ENCODE measurements at places on chromosomes 6 and 20.

DNA sequence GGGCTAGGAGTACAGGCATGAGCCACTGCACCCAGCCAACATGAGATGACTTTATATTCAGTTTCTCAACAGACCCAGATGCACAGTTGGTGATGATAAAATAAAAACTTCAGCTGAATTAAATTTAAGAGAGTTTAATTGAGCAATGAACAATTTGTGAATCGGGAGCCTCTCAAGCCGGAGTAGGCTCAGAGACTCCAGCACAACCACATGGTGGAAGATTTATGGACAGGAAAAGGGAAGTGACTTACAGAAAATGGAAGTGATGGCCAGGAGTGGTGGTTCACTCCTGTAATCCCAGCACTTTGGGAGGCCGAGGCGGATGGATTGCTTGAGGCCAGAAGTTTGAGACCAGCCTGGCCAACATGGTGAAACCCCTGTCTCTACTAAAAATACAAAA, 10.4 kb upstream of the BCAS4 start:
- no peak for DNase-seq

GRCh38 chr20:58978351-58979190, 2.5 kb upstream of the NELFCD start:
- DNase-seq: no peak

DNA sequence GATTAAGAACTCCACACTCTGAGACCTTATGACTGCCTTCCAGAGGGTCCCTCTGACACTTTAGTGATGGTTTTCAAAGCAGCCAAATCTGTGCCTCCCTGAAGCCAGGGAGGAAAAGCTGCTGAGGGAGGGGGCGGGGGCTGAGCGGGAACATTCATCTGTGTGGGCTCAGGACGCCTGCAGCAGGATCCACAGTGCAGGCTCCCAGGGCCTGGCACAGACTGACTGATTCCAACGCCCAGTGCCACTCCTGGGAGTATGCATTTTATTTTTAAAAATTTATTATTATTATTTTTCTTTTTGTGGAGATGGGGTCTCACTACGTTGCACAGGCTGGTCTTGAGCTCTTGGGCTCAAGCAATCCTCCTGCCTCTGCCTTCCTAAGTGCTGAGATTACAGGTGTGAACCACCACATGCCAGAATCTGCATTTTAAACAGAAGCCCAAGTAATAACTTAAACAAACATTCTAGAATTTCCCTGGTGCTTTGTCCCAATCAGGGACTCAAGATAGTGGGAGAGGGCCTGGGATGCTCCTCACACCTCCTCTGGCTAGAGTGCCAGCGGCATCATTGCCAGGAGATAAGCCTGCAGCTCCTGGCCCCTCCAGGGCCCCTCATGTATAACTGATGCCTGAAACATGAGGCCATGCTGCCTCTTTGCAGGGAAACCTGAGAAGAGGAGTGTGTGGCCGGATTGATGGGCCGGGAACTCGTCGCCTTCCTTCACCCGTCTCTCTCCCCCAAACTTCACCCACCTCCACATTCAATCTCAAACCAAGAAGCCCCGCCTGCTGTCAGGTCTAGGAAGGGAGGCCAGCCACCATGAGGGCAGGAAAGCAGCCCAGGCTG, 438 bp upstream of the TMC2 start:
- DNase-seq: no peak

DNA sequence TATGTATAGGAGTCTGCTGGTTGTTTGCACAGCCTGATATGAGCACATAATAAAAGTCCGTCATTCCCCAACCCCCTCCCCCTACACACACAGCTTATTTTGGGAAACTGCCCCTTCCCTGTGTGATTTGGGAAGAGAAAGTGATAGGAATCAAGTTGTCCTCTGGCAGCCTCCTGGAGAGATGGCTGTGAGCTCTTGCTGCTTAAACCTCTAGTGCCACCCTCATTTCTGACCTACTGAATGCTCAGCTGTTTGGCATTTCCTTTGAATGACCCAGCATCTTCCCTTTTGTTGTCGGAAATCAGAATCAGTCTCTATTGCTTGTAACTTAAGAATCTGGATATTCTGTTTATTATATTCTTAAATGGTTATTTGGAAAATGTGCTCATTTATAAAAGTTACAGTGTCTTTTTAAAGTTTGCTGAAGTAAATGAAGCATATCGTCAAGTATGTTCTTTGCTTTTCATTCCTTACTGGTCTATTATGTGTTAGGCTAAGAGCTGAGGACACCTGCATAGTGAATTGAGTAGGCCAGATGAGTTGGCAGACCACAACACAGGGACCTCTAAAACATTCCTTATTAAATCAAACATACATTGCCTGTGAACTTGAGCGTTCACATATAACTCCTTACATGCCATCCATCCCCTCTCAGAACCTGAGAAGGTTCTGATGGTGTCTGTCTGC, 5.5 kb downstream of the RWDD2A start:
- DNase-seq: no peak

GRCh38 chr20:43387737-43388136, 70.0 kb upstream of the SRSF6 start:
- no peak for DNase-seq

GRCh38 chr6:110560239-110561007, 84.0 kb upstream of the SLC22A16 start:
- DNase-seq: no peak

- no peak for DNase-seq
These were observed 66.4 kb upstream of the ARMH2 start for GRCh38 chr6:24865161-24865560.

GRCh38 chr6:107704347-107705013, 119.6 kb downstream of the SCML4 start:
- peak; percentile 68 for DNase-seq

DNA sequence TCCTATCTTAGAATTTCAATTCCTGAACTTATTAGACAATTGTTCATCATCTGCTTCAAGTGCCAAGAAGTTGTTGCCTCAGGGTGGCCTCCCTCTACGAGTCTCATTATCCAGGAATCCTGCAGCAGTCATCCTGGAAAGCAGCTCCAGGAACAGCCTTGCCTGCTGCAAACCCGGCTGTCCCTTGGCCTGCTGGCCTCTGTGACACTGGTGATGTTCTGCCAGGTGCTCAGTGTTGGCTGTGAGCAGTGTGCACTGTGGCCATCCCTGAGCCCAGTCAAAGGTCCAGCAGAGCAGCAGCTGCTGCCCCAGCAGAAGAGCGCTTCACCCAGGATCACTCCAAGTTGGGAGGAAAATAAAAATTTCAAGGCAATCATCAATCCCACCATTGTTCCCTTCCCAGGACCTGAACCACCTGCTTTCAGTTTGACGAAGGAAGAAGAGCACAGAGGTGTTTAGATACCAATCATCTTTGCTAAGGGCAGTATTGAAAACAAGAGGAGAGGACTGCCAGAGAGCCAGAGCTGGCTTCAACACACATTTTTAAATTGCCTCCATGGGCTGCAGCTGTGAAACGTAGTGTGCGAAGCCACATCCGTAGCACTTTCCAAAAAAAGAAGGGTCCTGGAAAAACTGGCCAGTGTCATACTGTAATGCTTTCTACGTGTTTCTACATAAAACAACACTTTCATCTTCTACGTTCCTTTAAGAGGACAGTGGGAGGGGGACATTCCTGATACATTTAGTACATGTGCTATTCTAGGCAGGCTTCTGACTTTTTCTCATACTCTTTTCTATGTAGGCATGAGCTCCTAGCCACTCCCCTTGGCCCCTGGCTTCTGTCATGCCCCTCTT, 7.2 kb upstream of the FAM50B start:
- DNase-seq: no peak

- no peak for DNase-seq
These were observed 561.3 kb downstream of the DHX35 start for GRCh38 chr20:39523405-39523804.

DNA sequence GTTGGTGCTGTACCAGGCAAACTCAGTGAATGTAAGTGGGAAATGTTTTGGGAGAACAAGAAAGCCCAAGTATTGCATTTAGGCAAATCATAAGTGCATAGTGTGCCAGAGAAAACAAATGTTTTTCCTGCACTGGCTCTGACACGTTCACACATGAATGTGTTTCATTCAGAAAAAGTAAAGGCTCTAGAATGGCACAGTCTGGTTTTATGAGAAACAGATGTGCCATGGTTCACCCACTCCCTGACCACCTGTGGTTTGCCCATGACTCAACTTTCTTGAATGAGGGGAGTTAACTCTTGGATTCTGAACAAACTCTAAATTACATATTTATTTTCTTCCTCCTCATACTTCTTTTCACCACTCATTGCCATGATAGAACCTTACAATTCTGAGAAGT, 126.9 kb downstream of the KCNQ5 start:
- peak; percentile 39 for DNase-seq

GRCh38 chr6:134956676-134957075, 6.8 kb upstream of the ALDH8A1 start:
- no peak for DNase-seq

- peak; percentile 40 for DNase-seq
These were observed 2.1 kb upstream of the ZKSCAN4 start for GRCh38 chr6:28254121-28254519.

- no peak for DNase-seq
These were observed 20.1 kb downstream of the HECA start for GRCh38 chr6:139154881-139155547.

- DNase-seq: no peak
These were observed 100.9 kb upstream of the ENPP5 start for GRCh38 chr6:46271728-46272127.

GRCh38 chr6:83514866-83515466, 2.6 kb downstream of the PRSS35 start:
- DNase-seq: peak; percentile 67

DNA sequence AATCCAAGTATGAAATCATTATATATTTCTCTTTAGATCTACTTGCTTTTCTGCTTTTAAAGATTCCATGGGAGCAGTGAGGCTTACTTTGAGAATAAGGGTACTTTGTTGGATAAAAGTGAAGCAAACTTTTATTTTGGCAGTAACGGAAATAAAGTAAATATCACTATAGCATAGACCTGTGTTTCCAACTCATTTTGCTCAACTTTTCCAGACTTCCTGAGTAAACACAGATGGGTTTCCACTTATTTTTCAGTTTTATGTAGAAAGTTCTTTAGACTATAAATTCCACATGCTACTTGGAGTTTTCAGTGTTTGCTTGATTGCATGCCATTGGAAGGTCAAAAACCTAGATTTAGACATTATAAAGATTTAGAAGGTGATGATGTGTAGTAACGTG, 6.2 kb downstream of the STX16 start:
- no peak for DNase-seq

DNA sequence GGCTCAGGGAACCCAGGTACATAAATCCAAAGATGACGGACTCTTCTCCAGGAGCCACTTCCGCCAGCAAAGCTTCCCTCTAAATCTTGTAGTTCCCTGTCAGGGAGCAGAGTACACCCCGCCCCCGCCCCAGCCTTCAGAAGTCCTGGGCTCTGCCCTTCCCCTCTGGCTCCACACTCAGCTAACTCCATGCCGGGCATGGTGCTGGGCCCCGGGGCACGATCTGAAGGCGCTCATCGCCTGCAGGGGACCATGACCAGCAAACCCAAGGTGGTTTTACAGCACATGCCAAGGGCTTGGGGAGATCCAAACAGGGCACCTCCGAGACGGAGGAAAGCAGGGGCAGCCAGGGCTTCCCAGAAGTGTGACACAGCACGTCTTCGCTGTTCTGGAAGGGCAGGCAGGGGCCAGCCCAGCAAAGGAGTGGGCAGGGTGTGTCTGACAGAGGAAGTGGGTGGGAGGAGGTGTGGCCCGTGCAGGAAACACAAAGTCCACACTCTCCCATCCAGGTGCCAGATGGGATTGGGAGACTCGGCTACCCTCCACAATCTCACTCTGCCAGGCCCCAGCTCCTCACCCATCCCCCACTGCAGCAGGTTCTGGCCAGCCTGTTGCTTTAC, 41.6 kb upstream of the SLC22A2 start:
- DNase-seq: no peak

DNA sequence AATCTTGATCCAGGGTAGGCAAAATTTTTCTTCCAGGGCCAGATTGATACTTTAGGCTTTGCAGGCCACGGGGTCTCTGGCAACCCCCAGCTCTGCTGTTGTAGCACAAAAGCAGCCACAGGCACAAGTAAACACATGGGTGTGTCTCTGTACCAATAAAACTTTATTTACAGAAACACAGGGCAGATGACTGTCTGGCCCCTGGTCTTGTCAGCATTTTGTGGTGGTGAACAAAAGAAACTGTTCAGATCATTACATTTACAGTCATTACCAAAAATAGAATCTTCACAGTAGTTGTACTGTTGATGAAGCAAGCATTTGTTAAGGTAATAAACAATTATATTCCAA, 45.0 kb upstream of the KIF25 start:
- DNase-seq: no peak

DNA sequence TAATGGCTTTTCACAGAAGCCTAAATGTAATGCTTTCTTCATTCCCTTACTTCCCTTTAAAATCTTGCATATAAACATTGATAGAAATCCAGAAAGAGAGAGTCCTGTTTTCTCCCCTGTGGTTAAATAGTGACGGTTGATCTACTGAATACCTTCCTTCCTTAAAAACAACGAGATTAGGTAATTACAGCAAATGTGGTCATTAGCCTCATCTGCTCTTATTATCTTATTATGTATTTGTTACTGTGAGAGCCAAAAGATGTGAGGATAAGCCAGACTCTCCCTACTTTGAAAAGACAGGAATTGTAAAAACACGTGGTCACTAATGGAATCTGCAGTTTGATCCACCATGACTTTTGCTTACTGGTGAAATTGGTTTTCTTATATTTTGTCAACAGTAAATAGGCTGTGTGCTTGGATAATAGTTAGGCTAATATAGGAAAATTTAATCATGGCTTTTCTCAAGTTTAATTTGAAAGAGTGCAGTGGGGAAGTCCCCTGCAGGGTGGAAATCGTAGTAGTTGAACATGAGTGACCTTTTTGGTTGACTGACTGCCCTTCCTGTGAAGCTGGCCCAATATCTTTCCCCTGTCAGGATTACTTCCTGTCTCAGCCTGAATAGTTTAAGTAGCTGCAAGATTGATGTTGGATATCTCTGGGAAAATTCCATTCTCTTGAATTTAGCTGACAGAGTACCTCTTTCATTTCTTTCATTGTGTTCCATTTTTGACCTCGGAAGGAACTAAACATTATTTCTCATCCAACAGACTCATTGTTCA, 62.8 kb downstream of the JARID2 start:
- DNase-seq: no peak

DNA sequence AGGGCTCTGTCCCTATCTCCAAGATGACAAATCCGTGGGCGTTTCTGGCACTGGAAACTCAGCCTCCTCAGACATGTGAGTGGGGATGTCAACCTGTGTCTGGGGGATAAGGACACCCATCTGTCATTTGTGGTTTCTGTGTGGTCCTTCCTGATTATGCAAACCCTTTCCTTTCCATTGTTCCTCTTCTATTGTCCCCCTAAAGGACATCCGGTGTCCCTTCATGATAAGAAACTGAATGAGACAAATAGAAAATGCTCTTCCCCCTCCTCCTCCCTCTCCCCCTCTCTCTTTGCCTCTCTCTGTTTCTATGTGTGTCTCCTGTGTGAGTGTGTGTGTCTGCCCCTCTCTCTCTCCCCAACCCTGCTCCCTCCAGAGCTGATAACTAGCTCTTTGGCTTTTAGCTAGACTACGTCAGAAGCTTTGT, 11.5 kb upstream of the GLP1R start:
- no peak for DNase-seq

DNA sequence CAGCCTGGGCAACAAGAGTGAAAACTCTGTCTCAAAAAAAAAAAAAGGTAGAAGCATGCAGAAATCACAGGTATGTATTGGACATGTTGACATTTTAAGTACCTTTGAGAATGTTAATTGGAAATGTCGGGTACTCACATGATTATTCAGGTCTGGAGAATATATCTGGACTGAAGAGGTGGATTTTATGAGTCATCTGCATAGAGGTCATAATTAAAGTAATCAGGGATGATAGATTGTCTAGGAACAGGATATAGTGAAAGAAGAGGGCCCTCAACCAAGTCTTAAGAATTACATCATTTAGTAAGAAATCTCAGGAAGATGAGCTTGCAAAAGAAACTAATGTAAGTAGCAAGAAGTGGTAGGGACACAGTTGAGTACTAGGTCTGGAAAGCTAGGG, 212.5 kb downstream of the UTRN start:
- DNase-seq: no peak

All from NAMALWA (cell line).